Ascending aorta (tissue), 2 donors: ENCODE measurements at places on chromosomes 7 and 10. TPM values are rescaled to one million over a fixed set of nuclear protein-coding genes. Genes with fewer than 3 reads are reported as not detected.

Gene SPAG6
- total RNA-seq: not detected

Gene PUS7
- total RNA-seq: 17.2 TPM

DNA sequence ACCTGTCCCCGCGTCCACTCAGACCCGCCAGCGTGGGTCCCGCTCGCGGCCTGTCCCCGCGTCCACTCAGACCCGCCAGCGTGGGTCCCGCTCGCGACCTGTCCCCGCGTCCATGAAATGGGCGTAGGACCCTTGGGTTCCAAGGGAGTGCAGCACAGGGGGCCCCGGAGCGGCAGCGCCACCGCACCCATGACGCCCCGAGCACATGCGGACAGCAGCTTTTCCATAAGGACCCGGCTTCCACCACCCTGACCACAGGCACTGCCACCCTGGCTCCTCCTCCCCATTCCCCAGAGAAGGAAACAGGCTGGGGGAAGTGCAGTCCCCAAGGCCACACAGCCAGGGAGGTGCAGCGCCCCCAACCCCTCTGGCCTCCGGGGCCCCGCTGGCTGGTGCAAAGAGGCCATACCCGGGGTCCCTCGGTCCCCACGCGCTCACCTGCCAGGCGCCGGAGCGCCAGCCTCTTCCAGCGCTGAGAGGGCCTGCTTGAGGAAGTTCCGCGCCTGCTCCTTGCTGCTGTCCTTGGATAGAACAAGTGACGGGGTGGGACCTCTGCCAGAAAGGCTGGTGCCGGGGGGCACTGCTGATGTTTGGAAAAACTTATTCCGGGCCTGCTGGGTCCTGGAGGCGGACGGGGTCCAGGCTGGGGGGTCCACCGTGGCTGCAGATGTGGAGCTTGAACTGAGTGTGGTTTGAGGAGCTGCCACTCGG is 14.9 kb downstream of the MICALL2 start:
- no peaks in the 10 kb centered on the region for H3K27me3 ChIP-seq
- no peaks in the 10 kb centered on the region for H3K4me1 ChIP-seq
- no peak for DNase-seq
- peaks cover 26% of the 10 kb centered on the region for H3K36me3 ChIP-seq

Gene OR2A42
- not detected for total RNA-seq

- H3K4me1 ChIP-seq: no peaks in the 10 kb centered on the region
- H3K27ac ChIP-seq: no peak overlapping the region
- no peaks in the 10 kb centered on the region for H3K36me3 ChIP-seq
- H3K27me3 ChIP-seq: no peaks in the 10 kb centered on the region
Observed at GRCh38 chr7:83119494-83119893, 43.2 kb downstream of the PCLO start.

Gene LRRN3
- 1.7 TPM for total RNA-seq

Gene C10orf53
- total RNA-seq: not detected

DNA sequence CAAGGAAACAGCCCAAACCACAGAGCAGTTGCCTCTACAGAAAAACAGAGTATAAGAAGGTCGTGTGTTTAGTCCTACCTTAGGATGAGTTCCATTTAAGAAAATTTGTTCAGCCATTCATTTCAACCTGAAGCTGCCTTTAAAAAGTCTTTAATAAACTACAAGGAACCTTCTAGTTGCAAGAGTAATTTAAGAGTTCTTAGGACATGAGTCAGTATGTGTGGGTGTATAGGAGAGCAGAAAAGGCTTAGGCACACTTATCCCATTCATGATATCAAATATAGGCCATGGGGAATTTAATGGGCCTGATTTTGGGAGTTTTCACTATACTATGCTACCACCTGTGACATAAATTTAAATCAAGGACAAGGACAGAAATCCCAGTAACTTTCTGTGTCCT is 496.8 kb downstream of the TFEC start:
- no peak overlapping the region for H3K4me3 ChIP-seq
- H3K27me3 ChIP-seq: no peaks in the 10 kb centered on the region
- no peaks in the 10 kb centered on the region for H3K36me3 ChIP-seq
- DNase-seq: no peak
- no peak overlapping the region for H3K27ac ChIP-seq
- H3K4me1 ChIP-seq: no peaks in the 10 kb centered on the region

Gene EGFR
- 33.8 TPM for total RNA-seq

Gene IL6
- total RNA-seq: 37.3 TPM

GRCh38 chr10:104274762-104275721 is 6.1 kb downstream of the GSTO2 start:
- DNase-seq: no peak
- H3K4me3 ChIP-seq: peak overlapping the region; percentile 59
- H3K27me3 ChIP-seq: no peaks in the 10 kb centered on the region
- H3K36me3 ChIP-seq: no peaks in the 10 kb centered on the region
- no peaks in the 10 kb centered on the region for H3K4me1 ChIP-seq
- H3K27ac ChIP-seq: no peak overlapping the region

DNA sequence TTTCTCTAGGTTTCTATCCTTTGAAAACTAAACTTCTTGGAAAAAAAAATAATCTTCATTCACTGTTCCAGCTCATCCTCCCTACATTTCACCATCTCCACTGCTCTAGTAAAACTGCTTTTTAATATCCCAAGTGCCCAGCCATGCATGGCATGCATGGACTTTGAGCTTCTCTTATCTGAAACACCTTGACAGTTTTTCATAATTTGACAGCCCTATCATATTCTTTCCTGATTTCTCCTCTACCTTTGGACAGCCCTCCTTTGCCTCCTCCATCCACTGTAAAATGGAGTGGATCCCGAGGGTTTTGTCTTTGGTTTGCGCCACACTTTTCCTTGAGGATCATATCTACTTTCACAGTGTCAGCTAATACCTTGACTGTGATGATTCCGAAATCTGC is 212.8 kb downstream of the ANK3 start:
- no peak overlapping the region for H3K27ac ChIP-seq
- no peak overlapping the region for H3K4me3 ChIP-seq
- H3K4me1 ChIP-seq: no peaks in the 10 kb centered on the region
- H3K36me3 ChIP-seq: no peaks in the 10 kb centered on the region
- H3K27me3 ChIP-seq: no peaks in the 10 kb centered on the region

GRCh38 chr10:3255075-3255474 is 82.5 kb upstream of the PITRM1 start:
- H3K4me3 ChIP-seq: no peak overlapping the region
- H3K27ac ChIP-seq: no peak overlapping the region
- no peaks in the 10 kb centered on the region for H3K36me3 ChIP-seq
- H3K27me3 ChIP-seq: no peaks in the 10 kb centered on the region
- no peak for DNase-seq

Gene PNLIPRP3
- not detected for total RNA-seq

DNA sequence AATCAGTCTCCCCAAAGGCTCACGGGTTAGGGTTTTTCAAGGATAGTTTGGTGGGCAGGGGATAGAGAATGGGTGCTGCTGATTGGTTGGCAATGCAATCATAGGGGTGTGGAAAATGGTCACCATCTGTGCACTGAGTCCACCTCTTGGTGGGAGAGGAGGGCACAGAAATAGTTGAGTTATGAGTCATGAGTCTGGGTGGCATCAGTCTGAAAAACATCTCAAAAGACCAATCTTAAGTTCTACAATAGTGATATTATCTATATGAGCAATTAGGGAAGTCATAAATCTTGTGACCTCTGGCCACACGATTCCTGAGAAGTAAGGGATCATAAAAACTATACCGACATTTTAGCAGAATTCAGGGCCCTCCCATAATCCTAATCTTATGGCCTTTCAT is 62.7 kb downstream of the LGI1 start:
- H3K4me3 ChIP-seq: no peak overlapping the region
- no peaks in the 10 kb centered on the region for H3K36me3 ChIP-seq
- H3K27me3 ChIP-seq: no peaks in the 10 kb centered on the region

- H3K4me1 ChIP-seq: no peaks in the 10 kb centered on the region
- H3K27me3 ChIP-seq: no peaks in the 10 kb centered on the region
- no peak overlapping the region for H3K4me3 ChIP-seq
- no peak overlapping the region for H3K27ac ChIP-seq
- DNase-seq: no peak
Observed at GRCh38 chr10:73206385-73206784, 38.5 kb downstream of the FAM149B1 start.

DNA sequence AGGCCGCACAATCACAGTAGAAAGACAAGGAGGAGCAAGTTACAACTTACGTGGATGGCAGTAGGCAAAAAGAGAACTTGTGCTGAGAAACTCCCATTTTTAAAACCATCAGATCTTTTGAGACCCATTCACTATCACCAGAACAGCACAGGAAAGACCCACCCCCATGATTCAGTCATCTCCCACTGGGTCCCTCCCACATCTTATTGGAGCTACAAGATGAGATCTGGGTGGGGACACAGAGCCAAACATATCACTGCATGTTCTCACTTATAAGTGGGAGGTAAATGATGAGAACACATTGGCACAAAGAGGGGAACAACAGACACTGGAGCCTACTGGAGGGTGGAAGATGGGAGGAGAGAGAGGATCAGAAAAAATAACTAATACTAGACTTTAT is 32.4 kb downstream of the NOLC1 start:
- no peaks in the 10 kb centered on the region for H3K36me3 ChIP-seq
- H3K4me1 ChIP-seq: no peaks in the 10 kb centered on the region
- H3K4me3 ChIP-seq: no peak overlapping the region

Gene FOXI2
- total RNA-seq: not detected

- peaks cover 2% of the 10 kb centered on the region for H3K36me3 ChIP-seq
- DNase-seq: no peak
- H3K4me1 ChIP-seq: no peaks in the 10 kb centered on the region
- no peak overlapping the region for H3K27ac ChIP-seq
- no peaks in the 10 kb centered on the region for H3K27me3 ChIP-seq
Observed at GRCh38 chr10:7824251-7824650, 5.9 kb downstream of the TAF3 start.

Gene PNLIPRP2
- total RNA-seq: not detected
